Neural progenitor cell (in vitro differentiated cells): ENCODE measurements at places on chromosomes 2 and 18. TPM values are rescaled to one million over a fixed set of nuclear protein-coding genes. Genes with fewer than 3 reads are reported as not detected.

The UGT1A5 gene
- total RNA-seq, result not detected in 2 replicates

The TCF4 gene
- 111 and 161 TPM in 2 replicates for total RNA-seq

The KATNAL2 gene
- 28.6 and 39.9 TPM in 2 replicates for total RNA-seq

The HOXD13 gene
- not detected in 2 replicates for total RNA-seq

The SERPINB2 gene
- not detected in 2 replicates for total RNA-seq

The MTA3 gene
- total RNA-seq, result 94.0 and 117 TPM in 2 replicates

The DSG4 gene
- not detected in 2 replicates for total RNA-seq

The GAREM2 gene
- 15.1 and 20.0 TPM in 2 replicates for total RNA-seq

The UPP2 gene
- not detected in 2 replicates for total RNA-seq

The FOXD4L1 gene
- total RNA-seq, result 0.12 TPM in 1 of 2 replicates, not detected in the other

The TRIM54 gene
- 0.12 TPM in 1 of 2 replicates, not detected in the other for total RNA-seq

The DUSP19 gene
- 3.5 and 6.7 TPM in 2 replicates for total RNA-seq

The TUBA4B gene
- not detected in 2 replicates for total RNA-seq

GRCh38 chr2:215420471-215420935 is 15.4 kb downstream of the FN1 start:
- DNase-seq, result no peak

DNA sequence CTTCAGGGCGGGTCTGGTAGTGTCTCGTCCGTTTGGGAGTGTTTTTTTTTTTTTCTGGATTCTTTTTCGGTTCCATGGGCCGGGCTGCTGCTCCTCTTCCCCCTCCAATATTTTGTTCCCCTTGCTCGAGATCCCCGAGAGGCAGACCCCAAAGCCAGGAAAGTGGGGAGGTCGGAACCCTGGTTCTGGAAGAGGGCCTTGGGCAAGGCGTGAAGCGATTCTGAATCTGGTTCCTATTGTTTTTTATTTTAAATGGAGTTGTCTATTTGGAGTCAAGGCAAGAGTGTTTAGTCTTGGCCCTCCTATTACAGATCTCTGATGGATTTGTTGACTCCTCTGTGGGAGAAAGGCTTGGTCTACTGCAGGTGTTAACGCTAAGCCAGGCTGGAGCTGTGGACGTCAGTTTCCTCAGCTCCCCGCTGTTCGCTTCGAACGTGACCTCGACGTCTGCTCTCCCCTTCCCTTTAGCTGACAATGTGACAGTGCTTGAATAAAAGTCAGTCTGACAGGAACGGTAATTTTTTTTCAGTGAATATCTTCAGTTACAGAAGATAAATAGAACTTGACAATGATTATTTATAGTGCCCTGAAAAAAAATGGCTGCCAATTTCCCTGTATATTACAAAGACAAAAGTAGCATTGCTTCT is 683 bp upstream of the DNAJC27 start:
- peak; percentile 36 for DNase-seq

GRCh38 chr2:54855434-54855833 is 132.0 kb downstream of the EML6 start:
- DNase-seq, result no peak

DNA sequence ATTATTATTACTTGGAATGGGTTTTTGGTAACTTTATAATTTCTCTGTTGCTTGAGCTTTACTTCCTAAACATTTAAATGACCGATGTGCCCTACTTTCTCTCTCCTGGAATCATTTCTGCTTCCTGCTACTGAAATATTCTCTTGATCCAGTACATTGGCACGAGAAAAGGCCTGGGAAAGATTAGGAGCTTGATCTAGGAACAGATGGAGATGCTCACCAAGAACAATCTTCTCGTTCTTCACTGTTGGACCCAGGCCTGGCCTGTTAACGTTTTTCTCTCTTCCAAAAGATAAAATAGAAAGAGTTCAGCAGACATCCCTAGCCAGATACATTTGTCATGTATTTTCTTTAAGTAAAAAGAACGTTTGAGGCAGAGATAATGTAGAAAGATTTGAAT is 1356.8 kb upstream of the CRIM1 start:
- no peak for DNase-seq

DNA sequence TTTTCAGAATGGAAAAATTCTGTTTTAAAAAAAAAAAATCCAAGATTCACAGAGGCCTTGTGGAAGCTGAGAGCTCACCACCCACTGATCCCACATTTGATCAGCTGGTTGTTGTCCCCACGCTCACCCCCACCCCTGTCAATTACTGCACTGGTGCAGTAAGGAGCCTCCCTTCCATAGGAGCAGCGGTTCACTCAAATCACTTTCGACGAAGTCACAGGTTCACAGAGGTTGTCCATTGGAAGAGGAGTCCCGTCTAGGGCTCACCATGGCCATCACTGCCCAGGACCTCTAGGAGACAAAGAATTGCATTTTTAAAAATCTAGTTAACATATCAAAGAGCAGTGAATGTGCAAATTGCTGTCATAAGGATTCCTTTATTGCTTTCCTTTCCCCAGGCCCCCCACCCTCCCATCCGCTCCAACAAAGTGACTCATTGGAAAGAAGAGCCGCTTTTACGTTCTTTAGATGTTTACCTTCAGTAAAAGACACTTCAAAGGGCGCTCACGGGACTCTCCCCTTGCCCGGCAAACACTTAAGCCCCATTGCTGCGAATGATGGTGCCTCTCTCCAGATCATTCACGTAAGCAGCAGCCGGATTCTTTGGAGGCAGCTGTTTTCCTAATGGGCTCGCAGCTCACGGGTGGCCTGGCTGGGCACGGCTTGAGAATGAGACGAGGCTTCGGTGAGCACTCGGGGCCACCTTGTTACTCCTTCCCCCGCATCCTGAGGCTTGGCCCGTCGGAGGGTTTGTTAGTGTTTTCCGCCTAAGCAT is 165.5 kb upstream of the SALL3 start:
- DNase-seq, result peak; percentile 60

- peak; percentile 85 for DNase-seq
Observed at GRCh38 chr2:17851731-17852585, 26.5 kb upstream of the KCNS3 start.

- no peak for DNase-seq
Observed at GRCh38 chr2:128415779-128416061, 97.1 kb upstream of the HS6ST1 start.

DNA sequence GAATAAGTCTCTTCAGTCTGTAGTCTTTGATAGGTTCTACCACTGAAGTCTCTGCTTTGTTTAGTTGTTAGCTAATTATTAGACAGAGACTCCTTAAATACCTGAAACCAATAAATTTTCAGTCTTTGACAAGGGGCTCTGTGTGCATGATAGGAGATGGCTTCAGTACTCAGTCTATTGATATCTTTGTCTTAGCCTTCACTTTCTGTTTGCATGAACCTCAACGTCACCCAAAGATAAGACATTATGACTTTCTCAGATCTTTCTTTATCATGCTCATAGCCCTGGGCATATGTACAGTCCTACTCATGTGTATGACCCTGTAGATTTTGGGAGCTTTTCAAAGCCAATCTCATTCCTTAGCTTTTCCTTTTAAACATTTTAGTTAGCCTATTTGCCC is 183.5 kb upstream of the GCFC2 start:
- DNase-seq, result no peak

- peak; percentile 34 for DNase-seq
Observed at GRCh38 chr2:111909079-111909478, 10.7 kb downstream of the MERTK start.

- DNase-seq, result no peak
Observed at GRCh38 chr18:51069885-51070284, 39.9 kb downstream of the SMAD4 start.

GRCh38 chr2:79993144-79993543 is 311.4 kb downstream of the LRRTM1 start:
- DNase-seq, result no peak

GRCh38 chr2:187505065-187505672 is 49.1 kb downstream of the TFPI start:
- DNase-seq, result no peak

- DNase-seq, result no peak
Observed at GRCh38 chr2:160479269-160479668, 14.3 kb downstream of the RBMS1 start.

- no peak for DNase-seq
Observed at GRCh38 chr18:47484068-47484467, 232.6 kb upstream of the SKOR2 start.

- DNase-seq, result no peak
Observed at GRCh38 chr18:36143391-36143790, 13.7 kb downstream of the ELP2 start.

DNA sequence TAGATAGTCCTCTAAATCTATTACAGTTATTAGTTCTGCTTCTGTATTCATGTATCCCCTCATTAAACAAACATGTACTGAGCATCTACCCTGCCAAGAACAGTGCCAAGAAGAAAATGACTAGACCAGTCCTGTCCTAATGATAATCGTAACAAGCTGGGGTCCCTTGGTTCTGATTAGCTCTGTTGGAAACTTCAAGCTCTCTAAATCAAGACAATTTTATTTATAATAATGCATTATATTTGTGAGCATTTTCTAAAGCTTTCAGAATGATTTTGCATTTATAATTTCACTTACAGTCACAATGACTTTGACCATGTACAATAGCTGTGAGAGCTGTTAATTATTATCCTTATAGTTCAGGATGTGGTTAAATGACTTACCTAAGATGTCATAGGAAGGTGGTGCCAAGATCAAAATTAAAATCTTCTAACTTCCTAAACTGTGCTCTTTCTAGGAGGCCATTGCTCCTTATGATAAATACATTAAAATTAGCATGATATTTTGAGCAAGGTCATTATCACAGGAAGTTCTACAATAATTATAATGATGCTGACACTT is 336.5 kb upstream of the SLC39A10 start:
- no peak for DNase-seq

GRCh38 chr2:182446087-182446486 is 19.3 kb upstream of the PDE1A start:
- DNase-seq, result no peak

- no peak for DNase-seq
Observed at GRCh38 chr2:170393861-170394498, 216.0 kb downstream of the MYO3B start.

DNA sequence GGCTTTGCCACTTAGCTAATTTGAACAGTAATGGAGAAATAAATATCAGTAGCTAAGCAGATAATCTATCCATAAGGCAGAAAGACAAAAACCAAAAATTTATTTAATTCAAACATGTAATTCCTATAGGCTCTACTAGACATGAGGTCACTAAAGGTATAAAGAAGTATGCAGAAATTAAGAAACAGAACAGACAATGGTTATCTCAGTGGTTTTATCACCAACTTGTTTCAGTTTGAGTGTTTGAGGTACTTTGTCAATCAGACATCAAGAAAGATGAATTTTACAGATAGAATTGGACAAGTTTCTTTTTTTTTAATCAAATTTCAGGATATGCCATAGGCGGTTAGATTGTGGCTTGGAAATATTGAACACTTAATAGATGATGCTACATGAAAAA is 67.4 kb upstream of the ZEB2 start:
- no peak for DNase-seq

DNA sequence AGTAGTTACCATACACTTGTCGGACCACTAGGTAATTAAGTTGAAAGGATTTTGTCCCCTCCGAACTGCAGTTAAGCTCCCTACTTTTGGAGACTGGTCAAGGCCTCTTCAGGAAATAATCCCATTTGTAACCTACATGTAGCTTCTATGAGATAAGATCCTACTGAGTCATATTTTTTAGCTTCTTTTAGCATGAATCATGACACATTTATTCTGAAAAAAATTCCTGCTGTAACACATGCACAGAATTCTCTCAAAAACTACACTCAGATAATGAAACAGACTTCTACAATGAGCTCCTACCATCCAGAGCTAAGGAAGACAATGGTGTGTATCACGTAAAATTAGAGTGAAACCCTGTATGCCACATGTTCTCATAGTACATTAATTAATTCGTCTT is 100.7 kb upstream of the CCDC195 start:
- no peak for DNase-seq

DNA sequence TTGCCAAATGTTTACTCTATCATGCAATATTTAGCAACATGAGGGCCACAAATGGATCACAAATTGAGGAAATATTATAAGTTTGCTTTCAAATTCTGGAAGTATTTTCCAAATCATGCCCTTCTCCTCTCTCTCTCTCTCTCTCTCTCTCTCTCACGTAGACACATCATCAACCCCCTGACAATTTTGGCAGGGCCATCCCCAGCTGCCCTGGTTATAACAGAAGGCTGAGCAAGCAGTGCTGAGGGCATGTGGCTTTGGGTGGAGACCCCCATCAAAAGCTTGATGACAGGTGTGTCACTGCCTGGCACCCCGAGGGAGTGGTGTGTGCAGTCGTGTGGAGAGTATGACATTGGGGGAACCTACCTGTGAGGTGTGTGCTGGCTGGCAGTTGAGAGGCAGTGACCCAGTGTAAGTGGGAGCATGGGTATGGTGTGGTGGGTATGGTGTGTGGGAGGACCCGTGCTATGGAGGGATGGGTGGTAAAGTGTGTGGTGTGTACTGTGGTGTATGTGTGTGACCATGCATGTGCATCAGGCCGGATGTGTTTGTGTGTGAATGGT is 224.5 kb downstream of the TTC32 start:
- no peak for DNase-seq

DNA sequence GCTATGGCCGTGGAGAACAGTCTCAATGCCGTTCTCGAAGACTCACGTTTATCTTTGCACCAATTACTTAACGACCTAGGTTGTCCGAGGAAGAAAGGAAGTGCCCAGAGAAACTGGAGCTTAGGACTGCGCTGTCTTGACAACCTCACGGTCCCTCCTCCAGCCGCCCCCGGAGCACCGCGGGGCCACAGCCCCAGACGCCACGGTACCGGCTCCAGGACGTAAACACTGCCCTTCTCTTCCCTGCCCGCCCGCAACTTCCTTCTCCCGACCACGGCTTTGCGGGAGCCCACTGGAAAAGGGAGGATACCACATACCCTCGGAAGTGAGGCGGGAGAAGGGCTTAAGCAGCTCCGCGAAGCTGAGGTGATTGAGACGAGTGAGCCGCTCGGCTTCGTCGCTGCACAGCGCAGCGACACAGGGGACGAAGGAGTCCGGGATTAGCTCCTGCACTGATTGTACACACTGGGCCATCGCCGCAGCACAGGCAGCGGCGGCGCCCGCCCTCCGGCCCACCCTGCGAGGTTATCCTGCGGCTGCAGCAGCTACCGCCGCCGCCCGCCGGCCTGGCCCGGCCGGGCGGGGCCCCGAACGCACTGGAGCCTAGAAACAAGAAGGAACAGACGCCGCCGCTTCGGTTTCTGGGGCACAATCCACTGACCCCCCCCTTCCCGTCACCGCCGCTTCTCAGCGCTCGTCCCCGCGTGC is 483 bp downstream of the TRAPPC8 start:
- DNase-seq, result peak; percentile 88

DNA sequence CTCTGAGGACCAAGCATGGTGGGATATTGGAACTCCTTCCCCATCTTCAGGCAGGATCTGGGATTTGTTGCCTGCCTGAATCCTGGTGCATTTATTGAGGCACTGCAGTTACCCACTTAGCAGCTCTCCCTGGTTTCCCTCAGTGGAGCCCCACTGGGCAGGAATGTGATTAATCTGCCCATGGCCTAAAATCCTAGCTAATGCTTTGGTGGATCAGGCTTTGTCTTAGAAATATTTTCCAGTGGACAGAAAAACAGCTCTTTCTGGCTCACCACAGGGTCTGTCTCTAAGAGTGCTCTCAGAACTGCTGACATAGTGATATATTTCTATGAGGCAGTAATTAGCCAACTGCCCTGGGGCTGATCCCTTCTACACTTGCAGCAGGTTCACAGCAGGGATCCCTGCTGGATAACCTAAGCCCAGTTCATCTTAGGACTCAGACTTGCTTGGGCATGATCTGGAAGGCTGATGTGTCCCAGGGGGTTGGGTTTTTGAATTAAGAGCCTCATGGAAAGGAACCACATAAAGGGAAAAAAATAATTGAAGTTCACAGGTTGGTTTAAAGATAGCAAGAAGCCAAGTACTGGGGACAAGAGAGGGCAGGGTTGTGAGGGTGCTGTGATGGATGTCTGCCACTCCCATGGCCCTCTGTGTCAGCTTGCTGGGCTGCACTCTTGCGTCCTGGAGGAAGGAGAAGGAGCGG is 44.3 kb upstream of the ZDBF2 start:
- DNase-seq, result peak; percentile 87
